ENCODE measurements at places on chromosomes 1 and 21.

DNA sequence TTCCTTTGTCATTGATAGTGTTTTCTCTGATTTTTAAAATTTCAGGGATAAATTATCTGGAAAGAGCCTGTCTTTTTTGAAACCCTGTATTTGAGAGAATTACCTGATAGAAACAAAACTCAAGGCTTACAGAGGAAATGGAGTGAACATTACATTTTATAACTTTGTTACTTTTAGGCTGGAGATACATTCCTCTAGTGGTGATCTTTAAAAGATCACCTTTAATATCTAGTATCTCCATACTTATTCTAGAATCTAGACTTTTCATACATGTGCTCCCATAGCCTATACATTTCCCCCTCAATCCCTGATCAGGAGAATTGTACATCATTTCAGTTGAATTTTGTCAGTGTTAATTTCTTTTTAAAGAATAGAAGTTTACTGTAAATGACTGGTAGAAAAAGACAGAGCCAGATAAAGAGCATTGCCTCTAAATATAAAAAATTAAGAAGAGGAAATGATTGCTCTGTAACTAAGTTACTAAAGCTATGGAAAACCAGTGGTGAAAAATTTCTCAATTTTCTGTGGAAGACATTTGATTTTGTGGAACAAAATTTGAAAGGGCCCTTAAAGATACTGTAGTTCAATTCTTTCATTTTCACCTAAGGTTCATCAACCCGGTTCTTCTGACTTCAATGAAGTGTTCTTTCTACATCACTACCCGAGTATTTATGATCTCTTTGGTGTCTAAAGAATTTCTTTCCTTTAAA, 33.7 kb downstream of the RASAL2 start:
- peak; percentile 29 for DNase-seq

- no peak for DNase-seq
Observed at GRCh38 chr1:246583448-246584185, 17.4 kb downstream of the CNST start.

DNA sequence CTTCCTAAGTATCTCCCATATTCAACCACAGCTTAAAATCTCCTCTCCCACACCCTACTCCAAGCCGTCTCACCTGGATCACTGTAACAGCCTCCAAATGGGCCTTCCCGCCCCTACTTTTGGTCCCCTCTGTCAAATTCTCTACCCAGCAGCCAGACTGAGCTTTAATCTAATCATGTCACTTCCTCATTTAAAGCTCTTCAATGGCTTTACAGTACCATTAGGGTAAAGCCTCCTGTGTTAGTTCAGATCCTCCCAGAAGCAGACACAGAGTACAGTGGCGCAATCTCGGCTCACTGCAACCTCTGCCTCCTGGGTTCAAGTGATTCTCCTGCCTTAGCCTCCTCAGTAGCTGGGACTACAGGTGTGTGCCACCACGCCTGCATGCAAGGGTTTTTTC, 46.8 kb upstream of the PSEN2 start:
- no peak for DNase-seq

- DNase-seq, result peak; percentile 63
Observed at GRCh38 chr1:7752512-7753417, 18.3 kb upstream of the VAMP3 start.

- DNase-seq, result peak; percentile 68
Observed at GRCh38 chr21:34129039-34129891, 55.9 kb downstream of the MRPS6 start.

GRCh38 chr1:38826886-38827285, 32.7 kb downstream of the RRAGC start:
- DNase-seq, result no peak

DNA sequence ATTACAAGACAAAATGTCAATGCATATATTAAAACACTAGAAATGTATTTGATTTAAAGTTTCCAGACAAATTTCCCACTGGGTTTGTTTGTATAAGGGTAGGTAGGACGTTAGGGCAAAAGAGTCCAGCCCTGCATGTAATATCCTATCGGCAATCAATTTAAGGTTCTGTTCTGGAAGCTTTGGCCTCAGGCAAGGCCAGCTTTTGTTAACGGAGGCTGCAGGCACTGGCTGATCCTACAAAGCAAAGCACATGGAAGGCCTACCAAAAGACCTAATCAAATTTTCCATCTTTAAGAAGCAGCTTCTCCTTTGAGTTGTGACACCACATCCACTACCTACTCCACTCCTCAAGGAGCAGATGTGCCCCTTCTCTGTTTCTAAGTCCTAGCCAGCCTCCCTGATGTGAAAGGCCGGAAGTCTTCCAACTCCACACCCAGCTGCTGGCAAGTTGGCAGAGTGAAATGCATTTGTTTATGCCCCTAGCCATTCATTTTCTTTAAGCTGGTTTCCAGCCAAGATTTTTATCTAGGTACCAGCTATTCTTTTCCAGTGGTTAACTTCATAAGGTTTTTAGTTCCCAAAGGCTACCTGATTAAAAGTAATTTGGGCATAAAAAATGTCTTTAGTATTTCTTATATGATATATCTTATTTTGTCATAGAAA, 452.6 kb downstream of the PTBP2 start:
- no peak for DNase-seq

- DNase-seq, result no peak
Observed at GRCh38 chr1:86205741-86206140, 49.2 kb upstream of the COL24A1 start.

- peak; percentile 97 for DNase-seq
Observed at GRCh38 chr21:42097860-42098454, 26.8 kb downstream of the UMODL1 start.
